NCI-H510A treated with DMSO at 0.1 percent for 48 hours (cell line): ENCODE measurements at places on chromosomes 4 and X.

DNA sequence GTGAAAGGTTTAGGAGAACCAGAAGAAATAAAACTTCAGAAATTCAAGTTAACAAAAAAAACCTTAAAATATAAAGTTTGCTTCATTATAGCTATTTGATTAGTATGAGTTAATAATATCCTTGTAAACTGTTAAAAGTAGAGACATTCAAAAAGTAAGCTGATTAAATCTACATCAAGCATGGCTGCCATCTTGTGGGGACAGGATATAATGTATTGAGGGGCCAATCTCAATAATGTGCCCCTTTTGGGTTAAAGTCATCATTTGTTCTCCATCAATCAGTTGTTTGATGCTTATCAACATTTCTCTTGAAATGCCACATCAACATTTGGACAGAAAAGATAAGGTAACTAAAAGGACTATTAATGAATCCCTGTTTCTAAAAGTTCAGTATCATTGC, 4.6 kb upstream of the GRID2 start:
- DNase-seq: no peak

GRCh38 chr4:143559757-143560147, 46.2 kb downstream of the SMARCA5 start:
- peak; percentile 17 for DNase-seq

GRCh38 chr4:102584091-102584490, 82.9 kb downstream of the NFKB1 start:
- DNase-seq: no peak

DNA sequence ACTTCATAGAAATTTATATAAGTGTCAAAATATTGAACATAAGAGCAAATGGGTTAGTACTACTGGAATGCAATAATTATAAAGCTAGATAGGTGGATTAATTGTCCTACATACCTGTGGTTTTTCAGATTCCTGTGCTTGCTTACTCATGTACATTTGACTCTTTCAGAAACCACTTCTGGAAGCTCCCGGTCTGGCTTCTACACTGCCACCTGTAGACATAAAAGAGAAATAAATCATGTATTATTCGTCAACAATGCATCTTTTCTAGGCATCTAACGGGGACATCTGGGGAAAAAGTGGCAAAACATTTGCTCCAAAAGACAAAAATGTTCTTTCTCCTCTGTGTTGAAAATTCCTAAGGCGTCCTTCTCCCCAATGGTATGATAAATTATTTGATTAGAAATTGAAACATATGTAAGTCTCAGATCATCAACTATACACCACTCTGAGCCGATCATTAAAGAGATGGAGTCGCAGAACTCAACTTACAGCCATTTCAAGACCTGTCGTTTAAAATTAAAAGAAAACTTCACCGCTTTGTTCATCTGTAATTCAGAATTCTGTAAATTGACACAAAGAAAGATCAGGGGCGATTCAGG, 648.7 kb upstream of the DIPK2B start:
- DNase-seq: peak; percentile 33

GRCh38 chrX:38233891-38234667, 13.4 kb upstream of the SRPX start:
- DNase-seq: no peak

- DNase-seq: no peak
Observed at GRCh38 chrX:10393899-10394298, 226.5 kb downstream of the MID1 start.

DNA sequence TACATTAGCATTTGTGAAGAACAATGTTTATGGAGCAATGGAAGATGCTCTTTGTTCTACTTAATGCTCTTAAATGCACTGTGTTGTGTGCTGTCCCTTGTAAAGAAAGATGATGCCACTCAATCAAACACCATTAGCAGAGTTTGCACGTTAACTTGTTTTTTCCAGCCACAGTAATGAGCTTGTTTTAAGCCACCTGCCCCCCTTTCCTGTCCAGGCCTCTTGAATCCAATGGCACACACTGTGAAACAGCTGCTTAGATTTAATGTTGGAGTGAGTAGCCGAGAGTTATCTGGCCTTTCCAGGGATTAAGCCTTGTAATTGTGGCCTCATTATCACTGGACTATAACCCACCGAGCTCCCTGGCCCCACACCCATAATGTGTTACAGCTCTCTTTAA, 86.0 kb downstream of the PAK3 start:
- DNase-seq: peak; percentile 31

- DNase-seq: no peak
Observed at GRCh38 chrX:118862091-118862490, 38.5 kb downstream of the ZCCHC12 start.

DNA sequence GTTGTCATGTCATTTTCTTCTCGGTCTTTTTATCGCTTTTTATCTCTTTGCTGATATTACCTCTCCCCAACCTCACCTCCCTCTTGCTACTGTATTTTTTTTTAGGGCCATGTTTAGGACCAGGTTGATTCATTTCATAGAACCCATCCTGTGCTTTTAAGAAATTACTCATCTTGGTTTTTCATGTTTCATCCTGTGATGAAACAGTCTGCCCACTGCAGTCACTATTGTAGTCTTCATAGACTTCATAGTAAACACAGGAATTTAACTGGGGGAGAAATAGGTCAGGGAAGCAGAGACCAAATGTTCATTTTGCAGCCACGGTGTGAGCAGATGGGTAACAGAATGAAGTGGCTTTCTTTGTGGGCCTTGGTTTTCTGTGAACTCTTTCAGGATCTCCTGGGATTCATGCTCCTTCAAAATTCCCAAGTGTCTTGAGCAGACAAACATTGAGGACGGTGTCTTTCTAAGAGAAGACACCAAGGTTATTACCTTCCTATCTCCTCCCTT, 161.8 kb downstream of the NAA11 start:
- no peak for DNase-seq

DNA sequence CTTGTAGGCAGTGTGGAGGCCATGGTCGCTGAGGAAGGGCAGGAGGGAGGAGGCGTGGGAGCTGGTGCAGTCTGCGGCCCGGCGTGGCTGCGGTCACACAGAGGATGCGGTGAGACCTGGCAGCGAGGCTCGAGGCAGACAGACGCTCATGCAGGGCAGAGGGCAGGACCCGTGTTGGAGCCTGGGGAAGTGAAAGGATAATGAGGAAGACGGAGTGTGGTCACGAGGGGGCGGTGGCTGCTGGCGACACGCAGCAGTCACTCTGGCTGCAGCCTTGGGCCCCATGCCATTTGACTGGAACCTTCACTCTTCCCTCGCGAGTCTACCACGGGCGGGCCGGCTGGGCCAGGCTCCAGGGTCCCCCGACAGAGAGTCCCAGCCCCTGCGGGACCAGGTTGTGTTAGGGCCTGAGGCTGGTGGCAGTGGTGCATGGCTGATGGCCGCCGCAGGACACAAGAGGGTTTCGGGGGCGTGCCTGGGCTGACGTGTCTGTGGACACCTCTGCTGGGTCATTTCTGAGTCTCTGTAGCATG, 68.8 kb upstream of the HGFAC start:
- no peak for DNase-seq

GRCh38 chr4:82434949-82435348, 4.6 kb downstream of the ENOPH1 start:
- no peak for DNase-seq

- no peak for DNase-seq
Observed at GRCh38 chr4:133997436-133997835, 204.2 kb downstream of the PABPC4L start.

DNA sequence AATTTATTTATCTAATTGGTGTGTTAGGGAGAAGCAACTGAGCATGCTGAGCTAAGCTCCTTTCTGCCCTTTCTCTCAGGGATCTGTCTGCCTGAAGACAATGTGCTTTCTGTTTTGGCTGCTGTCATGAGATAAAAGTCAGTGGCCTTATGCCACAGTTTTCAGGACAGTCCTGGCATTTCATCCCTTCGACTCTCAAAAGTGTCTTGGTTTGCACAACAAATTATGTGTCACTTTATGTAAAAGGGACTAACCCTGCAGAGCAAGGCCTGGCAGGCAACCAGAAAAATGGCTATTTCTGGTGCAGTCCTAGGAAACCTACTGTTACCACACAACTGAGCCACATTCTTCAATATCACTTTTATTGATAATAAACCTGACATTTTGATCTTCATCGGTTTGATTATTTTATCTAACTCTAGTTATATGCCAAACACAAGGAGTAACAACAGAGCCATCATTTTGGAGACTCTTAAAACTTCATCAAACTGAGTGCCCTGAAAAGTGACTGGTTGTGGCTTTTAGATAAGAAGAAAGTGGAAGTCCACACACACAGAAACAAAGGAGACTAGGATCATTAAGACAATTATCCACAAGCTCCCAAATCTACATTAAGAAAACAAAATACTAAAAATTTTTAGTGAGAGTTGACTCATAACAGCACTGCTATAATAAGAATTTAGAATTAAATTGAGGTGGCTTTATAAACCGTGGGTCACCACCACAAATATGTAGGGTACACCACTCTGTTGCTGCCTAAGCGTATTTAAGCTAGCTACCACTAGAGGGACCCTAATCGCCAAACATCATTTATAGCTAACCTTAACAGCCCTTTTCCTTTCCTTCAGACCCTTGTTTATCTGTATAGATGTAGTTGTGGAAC, 95.9 kb upstream of the PTPN13 start:
- DNase-seq: peak; percentile 84

GRCh38 chr4:18442957-18443356, 421.4 kb upstream of the LCORL start:
- DNase-seq: no peak

DNA sequence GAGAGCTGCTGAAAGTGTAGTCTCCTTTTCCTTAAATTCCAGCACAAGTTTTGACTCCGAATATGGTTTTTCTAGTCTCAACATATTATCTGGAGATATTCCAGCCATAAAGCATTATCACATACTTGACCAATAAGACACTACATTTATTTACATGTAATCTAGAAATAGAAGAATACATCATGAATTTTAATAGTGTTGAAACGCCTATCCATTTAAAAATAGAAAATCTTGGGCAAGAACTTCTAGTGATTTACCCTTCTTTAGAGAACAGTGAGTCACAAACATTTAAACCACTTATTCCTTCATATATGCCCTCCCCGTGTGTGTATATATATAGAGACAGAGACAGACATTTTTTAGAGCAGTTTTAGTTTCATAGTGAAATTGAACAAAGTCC, 161.5 kb downstream of the SOWAHB start:
- DNase-seq: no peak

- no peak for DNase-seq
Observed at GRCh38 chr4:23060776-23061175, 368.0 kb downstream of the GBA3 start.

DNA sequence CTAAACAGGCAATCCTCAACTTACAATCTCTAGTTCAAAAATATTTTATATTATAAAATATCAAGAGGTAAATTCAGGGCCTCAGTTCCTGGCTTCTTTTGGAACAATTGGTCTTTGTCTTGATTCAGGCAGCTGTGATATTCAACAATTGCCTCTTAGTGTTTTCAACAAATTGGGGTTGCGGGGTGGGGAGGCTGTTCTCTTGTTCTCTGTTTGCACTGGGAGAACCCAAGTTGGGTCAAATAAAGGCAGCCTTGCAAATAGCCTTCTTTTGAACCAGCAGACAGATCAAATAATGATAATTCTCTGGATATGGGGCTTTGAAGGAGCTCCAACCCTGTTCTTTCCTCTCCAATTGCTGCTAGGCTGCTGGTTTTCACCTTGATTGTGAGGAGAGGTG, 142.5 kb downstream of the COL4A5 start:
- DNase-seq: no peak

GRCh38 chr4:129350834-129351721, 255.1 kb downstream of the C4orf33 start:
- DNase-seq: peak; percentile 4

DNA sequence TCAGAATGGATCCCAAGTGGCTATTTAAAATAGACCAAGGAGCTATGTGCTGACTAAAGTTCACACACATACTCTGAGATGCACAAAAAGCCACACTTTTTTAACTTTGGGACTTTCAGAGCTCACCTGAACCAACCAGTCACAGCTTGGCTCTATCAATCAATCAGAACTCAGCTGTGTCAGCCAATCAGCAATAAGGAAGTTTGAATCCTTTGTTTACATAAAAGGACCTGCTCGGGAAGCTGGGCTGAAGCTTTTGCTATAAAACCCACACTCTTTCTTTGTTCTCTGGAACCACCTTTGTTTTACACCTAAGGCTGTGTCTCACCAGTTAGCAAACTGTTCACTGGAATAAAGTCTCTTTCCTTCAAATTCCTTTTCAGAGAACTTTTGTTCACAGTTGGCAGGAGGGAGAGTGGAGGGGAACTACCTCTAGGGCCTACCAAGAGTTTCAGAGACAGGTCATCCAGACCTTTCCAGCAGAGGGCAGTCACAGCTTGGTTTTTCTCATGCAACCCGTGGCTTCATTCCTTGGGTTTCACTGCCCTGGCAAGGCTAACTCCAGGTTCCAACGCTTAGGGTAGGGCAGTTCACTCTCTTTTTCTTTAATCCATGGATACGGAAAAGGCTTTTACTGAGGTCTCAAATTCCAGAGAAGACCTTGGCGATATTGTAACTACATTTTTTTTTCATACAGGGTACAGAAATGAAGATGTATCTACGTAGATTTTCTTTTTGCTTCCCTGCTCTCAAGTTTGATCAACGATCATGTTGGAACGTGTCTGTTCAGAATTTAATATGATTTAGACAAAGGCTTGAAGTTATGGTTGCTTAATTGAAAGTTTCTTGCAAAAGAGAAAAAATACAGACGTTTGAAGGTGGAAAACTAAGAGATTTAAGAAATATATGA, 80.7 kb downstream of the GPRIN3 start:
- peak; percentile 85 for DNase-seq

GRCh38 chr4:17786567-17786966, 5.1 kb upstream of the FAM184B start:
- no peak for DNase-seq

- no peak for DNase-seq
Observed at GRCh38 chrX:150766351-150767044, 73.3 kb downstream of the MTMR1 start.

- no peak for DNase-seq
Observed at GRCh38 chrX:154724993-154725756, 25.7 kb downstream of the GAB3 start.

- no peak for DNase-seq
Observed at GRCh38 chrX:150360331-150360730, 2.8 kb upstream of the MAMLD1 start.

- DNase-seq: no peak
Observed at GRCh38 chrX:928606-929005, 283.8 kb downstream of the CRLF2 start.

GRCh38 chrX:29044423-29045184, 457.4 kb downstream of the IL1RAPL1 start:
- peak; percentile 1 for DNase-seq

DNA sequence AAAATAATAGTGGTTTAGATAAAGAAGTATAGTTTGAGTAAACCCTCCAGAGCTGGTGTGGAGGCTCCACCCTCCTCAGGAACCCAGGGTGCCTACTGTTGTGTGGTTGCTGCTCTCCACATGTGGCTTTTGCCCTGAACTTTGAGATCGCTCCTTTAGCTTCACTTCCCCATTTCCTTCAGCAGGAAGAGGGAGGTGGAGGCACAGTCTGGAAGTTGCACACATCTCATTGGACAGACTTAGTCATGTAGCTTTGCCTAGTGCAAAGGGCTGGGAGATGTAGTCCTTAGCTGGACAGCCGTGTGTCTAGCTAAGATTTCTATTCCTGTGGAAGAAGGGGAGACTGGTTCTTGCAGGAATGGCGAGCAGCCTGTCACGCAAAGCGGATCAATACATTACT, 37.9 kb downstream of the RGS12 start:
- no peak for DNase-seq

- DNase-seq: no peak
Observed at GRCh38 chrX:19334945-19335626, 8.6 kb upstream of the PDHA1 start.
